NCI-H774 (cell line): ENCODE measurements at places on chromosomes 4 and X.

DNA sequence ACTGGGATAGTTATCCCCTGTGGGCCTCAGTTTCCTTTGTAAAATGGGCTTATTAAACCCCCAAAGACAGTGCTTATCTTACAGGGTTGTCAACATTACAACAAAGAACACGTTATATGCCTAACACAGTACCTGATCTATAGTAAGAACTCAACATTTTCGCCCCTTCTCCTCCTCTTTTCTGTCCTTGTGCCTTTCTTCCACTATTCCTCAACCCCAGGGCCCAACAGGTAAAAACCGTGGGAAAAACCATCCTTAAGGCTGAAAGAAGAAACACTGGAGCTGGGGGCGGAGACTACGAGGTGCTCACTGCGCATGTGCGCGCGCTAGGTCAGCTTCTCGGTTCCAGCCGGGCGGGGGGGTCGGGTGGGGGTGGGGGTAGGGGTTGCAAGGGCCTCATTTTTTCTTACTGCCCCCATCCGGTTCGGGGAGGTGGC, 426 bp upstream of the XIAP start:
- peak; percentile 85 for DNase-seq

DNA sequence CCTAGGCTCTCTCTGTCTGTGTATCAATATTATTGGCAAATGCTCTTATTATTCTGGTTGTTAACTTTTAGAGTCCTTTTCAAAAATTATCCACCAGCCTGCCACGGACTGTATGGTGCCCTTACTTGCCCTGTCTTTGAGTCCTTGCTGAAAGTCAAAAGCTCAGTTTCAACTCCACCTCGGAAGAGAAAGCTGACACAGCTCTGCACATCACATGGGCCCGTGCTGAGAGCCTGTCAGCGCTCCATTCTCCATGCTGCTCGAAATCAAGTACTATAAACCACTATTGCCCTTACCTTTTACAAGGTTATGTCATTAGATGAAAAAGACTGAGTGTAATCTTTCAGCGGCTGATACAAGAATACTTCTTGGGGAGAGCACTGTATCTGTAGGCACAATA, 141.0 kb downstream of the CORIN start:
- no peak for DNase-seq

GRCh38 chr4:140372751-140373327, 607 bp upstream of the SCOC start:
- no peak for DNase-seq

- DNase-seq, result no peak
These were observed 93.8 kb downstream of the C4orf51 start for GRCh38 chr4:145773581-145774234.

GRCh38 chr4:183426507-183426906, 17.9 kb upstream of the CDKN2AIP start:
- no peak for DNase-seq

DNA sequence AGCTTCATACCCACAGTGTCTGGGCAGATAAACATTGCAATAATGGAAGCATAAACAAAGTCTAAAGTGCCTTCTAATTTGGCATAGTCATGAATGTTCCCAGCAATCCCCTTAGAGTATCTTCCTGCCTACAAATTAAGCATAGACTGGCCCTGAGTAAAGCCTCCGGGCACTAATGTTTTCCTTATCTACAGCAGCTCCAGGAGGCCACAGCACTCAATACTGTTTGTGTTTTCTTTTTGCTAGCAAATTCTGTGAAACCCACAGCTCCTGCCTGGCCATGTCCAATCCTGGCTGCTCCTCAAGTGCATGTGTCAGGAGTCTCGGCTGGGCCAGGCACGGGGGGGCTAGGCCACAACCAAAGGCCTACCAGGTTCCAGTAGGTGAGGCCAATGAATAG, 102.7 kb upstream of the TBC1D9 start:
- no peak for DNase-seq

GRCh38 chr4:102715057-102715456, 45.7 kb downstream of the MANBA start:
- DNase-seq, result no peak
